ENCODE measurements at places on chromosomes 12 and 14.

DNA sequence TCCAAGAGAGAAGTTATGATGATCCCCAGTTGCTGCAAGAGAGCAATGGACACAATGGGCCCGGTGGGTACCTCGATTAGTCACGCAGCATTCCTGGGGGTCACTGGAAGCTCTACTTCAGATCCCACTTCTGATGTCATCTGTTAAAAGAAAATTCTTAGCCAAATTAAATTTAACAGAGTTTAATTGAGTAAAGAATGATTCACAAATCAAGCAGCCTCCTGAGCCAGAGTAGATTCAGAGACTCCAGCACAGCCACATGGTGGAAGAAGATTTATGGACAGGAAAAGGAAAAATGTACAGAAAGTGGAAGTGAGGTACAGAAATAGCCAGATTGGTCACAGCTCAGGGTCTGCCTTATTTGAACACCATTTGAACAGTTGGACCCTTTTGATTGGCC lies 107.5 kb downstream of the SPTSSA start:
- no peak for DNase-seq

GRCh38 chr14:79701371-79701770 lies 509.9 kb downstream of the DIO2 start:
- DNase-seq, result no peak

- DNase-seq, result no peak
Measured at GRCh38 chr14:68363843-68364767, 428.8 kb downstream of the ZFP36L1 start.

GRCh38 chr12:14931791-14932560 lies 6.4 kb downstream of the ERP27 start:
- DNase-seq, result no peak

DNA sequence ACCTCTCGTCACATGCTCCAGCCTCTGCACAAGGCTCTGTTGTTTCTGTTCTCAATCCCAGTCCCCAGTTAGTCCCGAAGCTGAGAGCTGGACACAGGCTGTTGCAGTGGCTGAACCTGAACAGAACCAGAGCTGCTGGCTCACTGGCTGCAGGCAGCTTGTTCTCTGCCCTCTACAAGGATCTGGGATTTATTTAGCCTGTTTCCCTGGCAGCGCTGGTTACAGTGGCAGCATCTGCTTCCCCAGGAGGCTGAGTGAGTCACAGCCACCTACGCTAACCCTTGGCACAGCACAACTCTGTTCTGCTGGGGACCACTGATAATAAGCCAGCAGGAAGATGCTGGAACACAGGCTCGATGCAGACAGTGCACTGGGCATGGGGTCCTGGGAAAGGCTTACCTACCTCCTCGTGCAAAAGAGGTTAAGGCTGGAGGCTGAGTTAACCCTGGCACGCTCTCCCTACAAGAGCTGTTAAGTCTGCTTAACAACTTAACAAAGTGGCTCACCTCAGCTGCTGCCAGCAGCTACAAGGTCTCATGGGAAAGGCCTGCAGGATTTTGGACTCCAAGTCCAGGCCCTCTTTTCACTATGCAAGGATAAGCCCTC lies 299.6 kb downstream of the PCNX1 start:
- DNase-seq, result no peak

- peak; percentile 83 for DNase-seq
Measured at GRCh38 chr12:91098941-91099340, 12.4 kb downstream of the LUM start.

DNA sequence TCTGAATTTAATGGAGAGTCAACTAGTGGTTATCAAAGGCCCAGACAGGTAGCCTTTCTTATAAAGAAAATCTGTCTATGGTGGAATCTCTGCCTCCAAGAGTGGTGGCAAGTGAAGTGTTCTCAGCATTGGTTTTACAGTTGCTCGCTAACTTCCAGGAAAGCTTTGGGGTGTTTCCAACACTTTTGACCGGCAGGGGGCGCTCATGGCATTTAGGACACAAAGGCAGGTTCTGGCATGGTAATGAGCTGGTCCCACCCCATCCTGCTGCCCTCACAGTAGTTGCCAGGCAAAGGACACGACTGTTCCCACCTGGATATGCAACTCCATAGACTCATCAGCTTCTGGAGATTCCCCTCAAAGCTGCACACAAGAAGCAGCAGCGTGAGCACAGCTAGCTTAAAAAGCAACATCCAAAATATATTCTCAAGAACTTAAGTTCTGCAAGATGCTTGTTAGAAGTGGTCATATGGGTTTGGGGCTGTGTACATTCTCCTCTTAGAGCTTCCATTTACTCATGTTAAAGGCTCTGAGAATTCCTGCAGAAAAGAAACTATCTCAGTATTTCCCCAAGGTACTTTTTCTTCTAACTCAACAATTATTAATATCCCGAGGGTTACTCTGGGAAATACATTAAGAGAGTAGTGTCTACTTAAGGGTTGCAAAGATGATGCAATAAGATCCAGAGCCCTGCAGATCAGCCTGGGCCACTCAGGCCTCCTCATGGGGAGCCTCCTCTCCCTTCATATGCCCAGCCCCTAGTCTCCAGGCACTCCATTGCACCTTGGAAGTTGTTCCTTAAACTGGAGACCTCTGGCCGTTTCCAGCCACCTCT lies 14.8 kb downstream of the PROX2 start:
- peak; percentile 64 for DNase-seq

DNA sequence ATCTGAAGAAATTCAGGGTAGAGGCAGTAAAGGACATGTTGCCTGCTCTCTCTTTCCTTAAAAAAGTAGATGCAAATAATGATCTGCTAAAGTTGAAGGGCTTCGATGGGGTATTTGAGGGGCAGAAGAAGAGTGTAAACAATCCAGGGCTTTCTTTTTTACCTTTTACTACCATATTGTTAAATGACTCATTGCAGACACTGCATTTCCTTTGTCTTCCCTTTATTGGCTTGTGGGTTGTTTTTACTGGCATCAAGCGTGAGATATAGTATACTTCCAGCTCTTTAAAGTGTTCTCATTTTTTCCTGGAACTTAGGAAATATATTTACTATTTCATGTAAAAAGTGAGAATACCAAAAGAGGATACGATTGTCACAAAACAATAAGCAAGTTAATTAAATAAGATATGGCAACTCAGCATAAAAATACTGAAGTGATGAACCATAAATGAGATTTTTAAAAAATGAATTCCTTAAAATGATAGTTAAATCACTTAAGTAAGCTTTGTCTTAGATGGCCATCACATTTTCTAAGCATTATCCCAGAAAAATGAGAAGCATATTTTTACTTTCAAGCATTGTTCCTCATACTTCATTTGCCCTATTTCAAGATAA lies 72.3 kb upstream of the KRAS start:
- DNase-seq, result no peak

DNA sequence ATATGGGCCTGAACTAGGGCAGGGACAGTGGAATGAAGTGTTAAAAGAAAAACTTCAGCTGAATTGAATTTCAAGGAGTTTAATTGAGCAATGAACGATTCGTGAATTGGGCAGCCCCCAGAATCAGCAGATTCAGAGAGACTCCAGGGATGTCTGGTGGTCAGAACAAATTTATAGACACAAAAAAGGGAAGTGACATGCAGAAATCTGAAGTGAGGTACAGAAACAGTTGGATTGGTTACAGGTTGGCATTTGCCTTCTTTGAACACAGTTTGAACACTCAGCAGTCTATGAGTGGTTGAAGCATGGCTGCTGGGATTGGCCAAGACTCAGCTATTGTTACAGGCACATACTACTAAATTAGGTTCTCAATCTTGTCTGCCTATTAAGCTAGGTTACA lies 9.7 kb upstream of the TBPL2 start:
- no peak for DNase-seq

DNA sequence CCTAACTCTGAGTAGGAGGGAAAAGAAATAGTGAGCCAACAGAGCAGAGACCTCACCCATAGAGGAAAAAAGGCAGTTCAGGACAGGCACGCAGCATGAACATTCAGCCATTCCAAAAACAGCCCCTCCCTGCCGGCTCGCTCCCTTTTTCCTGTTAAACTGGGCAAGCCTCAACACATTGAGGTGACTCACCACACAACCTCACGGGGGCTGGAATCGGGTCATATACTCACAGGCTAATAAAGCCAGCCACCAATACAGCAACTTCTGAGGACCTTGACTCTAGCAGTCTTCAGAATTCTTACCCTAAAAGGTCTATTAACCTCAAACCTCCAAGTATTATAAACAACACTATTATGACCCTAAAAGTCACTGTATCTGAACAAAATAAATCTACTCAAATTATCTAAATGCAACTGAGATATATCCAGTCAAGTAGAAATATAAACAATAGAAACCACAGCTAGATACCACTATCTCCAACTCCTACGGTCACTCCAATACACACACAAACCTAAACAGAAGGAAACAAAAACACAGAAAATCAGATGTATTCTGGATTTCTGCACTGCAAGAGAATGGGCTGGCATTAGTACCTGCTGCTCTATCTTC lies 6.3 kb downstream of the YBX3 start:
- DNase-seq, result peak; percentile 34

- no peak for DNase-seq
Measured at GRCh38 chr12:130391186-130391585, 53.5 kb downstream of the PIWIL1 start.

DNA sequence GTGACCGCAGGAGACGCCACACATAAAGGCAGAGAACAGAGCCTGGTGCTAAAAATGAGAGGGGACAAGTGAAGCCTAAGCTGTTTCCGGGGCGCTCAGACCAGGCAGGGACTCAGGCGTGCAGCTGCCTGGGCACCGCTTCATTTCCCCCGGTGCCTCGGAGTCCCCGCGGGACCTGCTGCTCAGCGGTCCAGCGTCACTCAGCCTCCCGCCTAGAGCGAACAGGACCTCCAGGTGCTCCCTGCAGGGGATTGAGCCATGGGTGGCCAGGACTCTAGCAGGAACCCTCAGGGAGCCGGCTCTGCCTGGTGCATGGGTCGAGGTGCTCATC lies 31.0 kb downstream of the CCDC85C start:
- no peak for DNase-seq

- DNase-seq, result no peak
Measured at GRCh38 chr14:59190372-59190771, 1.9 kb downstream of the DAAM1 start.

DNA sequence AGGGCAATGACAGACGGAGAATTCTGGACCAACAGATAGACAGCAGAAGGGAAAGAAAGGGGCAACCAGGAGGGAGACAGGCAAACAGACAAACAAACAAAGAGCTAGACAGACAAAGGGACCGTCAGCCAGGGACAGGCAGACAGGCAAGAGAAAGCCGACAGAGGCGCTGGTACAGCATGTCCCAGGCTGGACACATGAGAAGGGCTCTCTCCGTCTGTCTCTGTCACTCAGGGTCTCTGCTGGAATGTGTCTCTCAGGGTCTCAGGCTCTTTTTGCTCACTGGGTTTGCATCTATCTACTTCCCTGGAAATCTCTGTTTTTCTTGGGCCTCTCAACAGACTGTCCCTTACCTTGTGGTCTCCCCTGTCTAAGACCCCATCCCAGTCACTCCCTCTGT lies 8.2 kb upstream of the SMUG1 start:
- DNase-seq, result no peak

- no peak for DNase-seq
Measured at GRCh38 chr14:37082449-37082848, 90.0 kb downstream of the SLC25A21 start.

DNA sequence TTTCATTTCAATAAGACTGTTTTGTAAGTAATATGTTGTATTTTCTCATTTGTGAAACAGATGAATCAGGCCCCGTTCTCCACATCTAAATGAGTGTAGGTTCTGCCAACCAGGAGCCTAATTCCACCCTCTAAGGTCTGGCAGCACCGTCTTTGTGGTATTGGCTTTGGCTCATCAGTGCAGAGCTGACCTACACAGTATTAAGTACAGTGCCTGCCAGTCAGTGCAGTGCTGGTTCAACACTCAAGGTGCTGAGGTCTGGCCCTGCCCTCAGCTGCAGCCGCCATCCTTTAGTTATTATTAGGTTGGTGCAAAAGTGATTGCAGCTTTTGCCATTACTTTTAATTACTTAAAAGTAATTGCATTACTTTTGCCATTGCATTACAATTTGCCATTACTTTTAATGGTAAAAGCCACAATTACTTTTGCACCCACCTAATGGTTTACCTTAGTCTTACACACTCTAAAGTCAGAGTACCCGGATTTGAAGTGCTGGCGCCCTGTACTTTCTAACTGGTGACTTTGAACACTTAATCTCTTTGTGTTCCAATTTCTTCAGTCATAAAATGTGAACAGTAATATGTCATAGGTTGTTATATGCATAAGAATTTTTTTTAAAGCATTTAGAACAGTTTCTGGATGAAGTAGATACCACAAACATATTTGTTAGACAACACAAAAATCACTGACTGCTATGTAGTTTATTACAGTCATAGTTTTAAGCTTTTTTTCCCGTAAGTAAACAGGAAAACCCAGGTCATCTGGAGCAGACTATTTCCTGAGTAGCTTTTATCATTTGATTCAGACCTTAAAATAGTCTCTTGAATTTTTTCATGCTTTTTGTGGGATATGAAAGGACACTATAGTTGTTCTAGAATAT lies 99.5 kb downstream of the SYNE2 start:
- no peak for DNase-seq

GRCh38 chr14:30484976-30485375 lies 74.0 kb upstream of the G2E3 start:
- DNase-seq, result no peak

DNA sequence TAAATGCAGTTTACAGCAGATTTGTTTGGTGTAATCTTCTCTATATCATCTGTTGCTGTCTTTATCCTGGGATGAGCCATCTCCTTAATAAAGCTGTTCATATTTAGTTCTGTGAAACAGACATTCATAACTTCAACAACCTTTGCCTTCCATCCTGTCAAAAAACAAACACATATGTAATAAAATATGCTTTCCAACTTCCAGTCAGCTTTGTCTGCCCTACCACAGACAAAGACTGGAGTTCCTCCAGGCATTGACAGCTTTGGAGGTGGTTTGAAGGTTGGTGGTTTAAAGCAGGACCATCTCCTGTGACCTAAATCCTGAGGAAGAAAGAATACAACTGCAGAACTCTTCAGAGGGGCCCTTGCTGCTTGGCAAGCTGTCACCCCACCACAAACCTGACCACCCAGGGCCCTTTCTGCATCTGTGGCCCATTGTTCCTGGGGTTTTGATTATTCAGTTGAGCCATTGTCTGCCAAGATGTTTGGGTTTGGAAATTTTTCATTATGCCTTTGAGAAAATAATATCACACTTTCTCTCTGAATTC lies 28.2 kb upstream of the PTGR2 start:
- DNase-seq, result no peak

- DNase-seq, result no peak
Measured at GRCh38 chr14:34858765-34859164, 16.4 kb downstream of the BAZ1A start.

DNA sequence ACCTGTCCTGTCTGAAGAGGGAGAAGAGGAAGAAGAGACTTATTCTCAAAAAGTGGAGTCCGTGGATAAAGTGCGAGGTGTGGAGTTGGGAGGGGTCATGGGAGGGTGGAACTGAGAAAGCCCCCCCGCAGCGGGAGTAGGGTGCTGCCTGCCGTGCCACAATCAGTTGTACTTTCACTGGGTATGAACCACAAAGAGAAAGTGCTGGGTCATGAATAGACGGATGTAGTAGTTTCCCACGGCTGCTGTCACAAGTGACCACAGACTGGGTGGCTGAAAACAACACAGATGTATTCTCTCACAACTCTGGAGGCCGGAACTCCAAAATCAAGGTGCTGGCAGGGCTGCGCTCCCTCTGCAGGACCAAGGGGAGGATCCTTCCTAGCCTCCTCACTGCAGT lies 5.5 kb downstream of the DNAH10 start:
- DNase-seq, result no peak

Measured in fibroblast of skin of left biceps (primary cell).